ENCODE measurements at places on chromosomes 12 and 14.

DNA sequence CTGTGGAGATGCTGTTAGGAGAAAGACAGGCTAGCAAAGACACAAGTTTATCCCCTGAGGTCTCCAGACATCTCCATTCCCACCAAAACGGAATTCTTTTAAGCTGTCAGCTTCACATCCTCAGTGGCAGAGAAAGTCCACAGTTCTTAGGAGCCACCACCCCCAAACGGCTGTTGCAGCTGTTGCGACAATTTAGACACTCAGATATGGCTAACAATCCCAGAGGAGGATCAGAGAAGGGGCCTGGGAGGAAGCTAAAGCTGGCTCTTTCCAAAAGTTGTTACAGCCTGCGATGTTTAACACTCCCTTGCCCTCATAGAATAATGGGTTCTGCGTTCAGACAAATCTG, 1.9 kb upstream of the ATP5MC2 start:
- peak; percentile 75 for DNase-seq

GRCh38 chr12:109098183-109098604, 797 bp downstream of the UNG start:
- DNase-seq, result no peak

- DNase-seq, result no peak
Measured at GRCh38 chr14:68688872-68689371, 103.9 kb downstream of the ZFP36L1 start.

DNA sequence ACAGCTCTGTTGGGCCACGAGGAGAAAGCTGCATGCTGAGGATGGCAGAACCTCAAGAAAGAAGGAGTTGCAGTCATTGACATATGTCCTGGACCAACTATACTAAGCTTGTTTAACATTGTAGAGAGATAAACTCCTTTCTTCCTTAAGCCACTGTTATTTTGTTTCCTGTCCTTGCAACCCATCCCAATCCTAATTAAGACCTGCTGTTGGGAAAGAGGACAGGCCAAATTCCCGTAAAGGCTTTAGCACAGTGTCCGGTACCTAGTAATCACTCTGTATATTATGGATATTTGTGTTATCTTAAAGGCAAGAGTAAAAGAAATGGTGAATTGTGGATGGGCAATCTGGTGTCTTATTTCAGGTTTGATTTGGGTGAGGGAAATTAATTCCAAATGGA, 53.5 kb upstream of the WSCD2 start:
- DNase-seq, result no peak

DNA sequence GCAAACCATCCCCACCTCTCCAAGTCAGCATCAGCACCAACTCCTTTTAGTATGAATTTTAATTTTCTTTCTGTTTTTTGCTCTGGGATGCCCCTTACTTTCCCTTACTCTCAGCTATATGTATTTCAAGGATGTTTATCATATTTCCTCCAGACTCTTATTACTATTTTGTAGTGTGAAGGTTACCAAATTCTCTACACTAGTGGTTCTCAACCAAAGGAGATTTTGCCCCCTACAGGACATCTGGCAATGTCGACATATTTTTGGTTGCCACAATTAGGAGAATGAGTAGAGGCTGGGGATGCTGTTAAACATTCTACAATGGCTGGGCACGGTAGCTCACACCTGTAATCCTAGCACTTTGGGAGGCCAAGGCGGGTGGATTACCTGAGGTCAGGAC, 29.1 kb upstream of the SOS2 start:
- DNase-seq, result peak; percentile 17

DNA sequence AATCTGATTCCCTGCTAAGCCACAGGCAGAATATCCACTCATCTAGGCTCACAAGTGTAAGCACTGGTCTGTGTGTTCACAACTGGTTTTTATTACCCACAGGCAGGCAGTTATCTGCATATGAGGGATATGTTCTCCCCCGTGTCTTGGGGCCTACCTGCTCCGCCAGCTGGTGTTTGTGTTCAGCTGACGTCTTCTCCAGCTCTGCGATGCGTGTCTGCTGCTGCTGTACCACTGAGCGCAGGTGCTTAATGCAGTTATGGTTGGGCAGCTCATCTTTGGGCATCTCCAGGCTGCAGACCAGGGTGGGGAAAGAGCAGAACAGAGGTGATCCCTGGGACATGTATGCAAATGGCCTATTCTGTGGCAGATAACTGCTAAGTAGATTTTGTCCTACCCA, 13.7 kb downstream of the RNF41 start:
- no peak for DNase-seq

DNA sequence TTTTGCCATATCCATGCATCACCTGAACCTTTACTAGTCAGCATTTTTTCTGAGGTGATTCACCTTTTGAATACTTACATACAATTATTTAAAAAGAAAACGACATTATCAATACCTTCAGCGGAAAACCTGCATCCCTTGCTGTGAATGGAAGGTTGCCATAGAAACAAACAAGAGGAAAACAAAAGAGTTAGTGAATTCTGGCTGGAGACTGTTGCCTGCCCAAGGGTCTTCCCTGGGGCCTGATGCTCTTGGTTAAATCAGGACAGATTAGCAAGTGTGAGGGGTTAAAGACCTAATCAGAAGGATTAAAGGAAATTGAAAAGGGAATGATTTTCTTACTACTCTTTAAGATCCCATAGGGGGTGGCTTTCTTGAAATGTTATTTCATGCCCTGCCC, 96.0 kb upstream of the WSCD2 start:
- no peak for DNase-seq

- no peak for DNase-seq
Measured at GRCh38 chr14:104195878-104196277, 57.5 kb downstream of the KIF26A start.

DNA sequence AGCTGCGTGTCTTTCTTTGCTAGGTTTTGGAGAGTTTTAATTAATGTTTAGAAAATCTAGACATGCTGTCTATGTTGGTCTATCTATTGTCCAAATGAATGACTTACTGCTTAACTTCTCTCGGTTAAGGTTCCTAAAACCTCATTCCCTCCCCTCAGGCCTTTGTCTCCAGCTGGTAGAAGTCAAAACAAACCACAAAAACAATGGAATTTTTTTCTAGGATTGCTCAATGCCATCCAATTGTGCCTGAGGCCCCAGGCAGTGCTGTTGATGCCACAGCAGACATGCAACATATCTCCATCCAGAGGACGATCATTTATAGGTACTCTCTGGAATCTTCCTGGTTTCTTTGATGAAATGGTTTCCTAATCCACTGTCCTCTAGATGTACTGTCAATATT, 448.2 kb upstream of the TBX3 start:
- no peak for DNase-seq

- DNase-seq, result no peak
Measured at GRCh38 chr12:15701206-15701605, 88.0 kb downstream of the EPS8 start.

- DNase-seq, result no peak
Measured at GRCh38 chr12:132427999-132428935, 61.7 kb upstream of the FBRSL1 start.

GRCh38 chr14:57820581-57820980, 45.3 kb downstream of the SLC35F4 start:
- DNase-seq, result no peak

DNA sequence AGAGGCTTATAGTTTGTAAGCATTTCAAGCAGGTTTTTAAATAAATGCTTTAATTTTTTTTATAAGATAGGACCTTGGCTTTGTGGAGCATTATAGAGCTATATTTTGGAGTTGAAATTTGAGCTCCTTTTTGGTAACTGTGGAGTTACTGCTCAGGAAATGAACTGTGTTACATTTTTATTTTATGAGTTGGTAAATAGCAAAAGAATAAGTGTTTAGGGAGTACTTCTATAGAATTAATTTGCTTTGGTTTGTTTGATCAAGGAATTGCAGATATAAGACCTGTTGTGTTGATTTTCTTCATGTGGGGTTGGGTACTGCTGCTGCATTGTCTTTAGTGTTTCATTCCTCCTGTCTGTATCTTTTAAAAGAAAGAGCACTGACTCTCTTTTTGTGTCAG, 3.5 kb downstream of the ATP2A2 start:
- no peak for DNase-seq

GRCh38 chr12:114588061-114588460, 95.9 kb downstream of the TBX3 start:
- no peak for DNase-seq

DNA sequence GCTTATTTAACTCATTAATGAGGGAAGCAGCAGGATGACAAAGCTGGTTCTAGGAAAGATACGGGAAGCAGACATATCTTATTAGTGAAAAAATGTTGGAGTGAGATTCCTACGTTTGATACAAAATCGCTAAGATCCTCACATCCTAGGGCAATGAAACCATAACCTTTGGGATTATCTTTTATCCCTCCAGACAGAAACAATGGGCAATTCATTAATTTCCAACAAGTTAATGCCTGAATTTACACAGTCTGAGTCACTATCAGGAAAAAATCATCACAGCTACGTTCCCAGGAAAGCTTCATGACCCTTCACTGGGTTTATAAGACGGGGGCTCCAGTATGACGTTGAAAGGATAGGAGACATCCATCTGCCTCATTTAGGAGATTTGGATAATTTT, 45.0 kb downstream of the SLC24A4 start:
- no peak for DNase-seq

DNA sequence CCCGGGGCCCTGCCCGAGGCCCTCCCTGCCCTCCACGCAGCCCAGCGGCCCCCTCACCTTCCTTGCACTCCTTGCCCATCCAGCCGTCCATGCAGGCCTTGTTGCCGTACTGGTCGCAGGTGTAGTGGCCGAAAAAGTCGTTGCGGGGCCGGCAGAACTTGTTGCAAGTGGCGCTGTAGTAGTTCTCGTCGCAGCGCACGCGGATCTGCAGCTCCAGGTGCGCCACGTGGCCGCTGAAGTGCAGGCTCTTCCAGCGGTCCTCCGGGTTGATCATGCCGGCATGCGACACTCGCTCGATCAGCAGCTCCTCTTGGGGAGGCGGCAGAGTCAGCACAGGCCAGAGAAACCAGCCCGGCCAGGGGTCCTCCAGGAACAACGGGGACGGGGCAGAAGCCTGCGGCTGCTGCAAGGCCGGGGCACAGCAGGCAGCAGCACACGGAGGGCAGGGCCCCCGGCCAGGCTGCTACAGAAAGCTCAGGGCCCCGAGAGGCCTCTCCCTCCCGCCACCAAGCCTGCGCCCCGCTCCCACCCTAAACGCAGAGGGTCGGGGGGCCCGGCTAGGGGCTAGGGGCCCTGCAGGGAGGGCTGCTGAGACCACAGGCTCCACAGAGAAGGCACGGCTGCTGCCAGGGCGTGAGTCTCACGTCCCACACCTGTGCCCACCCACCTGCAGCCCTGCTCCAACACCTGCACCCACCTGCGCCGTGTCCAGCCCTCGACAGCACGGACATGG, 12.7 kb downstream of the JAG2 start:
- DNase-seq, result no peak

- DNase-seq, result no peak
Measured at GRCh38 chr12:388541-389141, 479 bp downstream of the KDM5A start.

GRCh38 chr14:105249182-105250007, 1.1 kb downstream of the BTBD6 start:
- DNase-seq, result no peak

GRCh38 chr12:148676-149416, 65.1 kb downstream of the SLC6A12 start:
- no peak for DNase-seq

- DNase-seq, result peak; percentile 71
Measured at GRCh38 chr12:53251477-53252348, 16.4 kb upstream of the ESPL1 start.

DNA sequence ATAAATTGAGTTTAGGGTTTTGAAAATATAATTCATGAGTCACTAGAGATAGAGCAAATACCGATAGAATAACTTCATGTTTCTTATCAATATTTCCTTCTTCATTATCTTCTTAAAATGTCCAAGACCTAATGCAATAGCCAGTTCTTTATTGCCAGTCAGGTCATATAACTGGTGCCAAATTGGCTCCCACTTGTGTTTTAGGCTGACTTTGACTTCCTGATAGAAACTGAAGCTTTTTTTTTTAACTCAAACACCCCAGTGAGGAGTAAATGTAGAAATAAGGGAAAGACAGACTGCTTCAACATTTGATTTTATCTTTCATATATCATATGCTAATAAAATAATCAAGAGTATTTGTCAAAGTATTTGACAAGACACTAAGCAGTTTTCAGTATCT, 80.7 kb downstream of the ARMH4 start:
- DNase-seq, result no peak

DNA sequence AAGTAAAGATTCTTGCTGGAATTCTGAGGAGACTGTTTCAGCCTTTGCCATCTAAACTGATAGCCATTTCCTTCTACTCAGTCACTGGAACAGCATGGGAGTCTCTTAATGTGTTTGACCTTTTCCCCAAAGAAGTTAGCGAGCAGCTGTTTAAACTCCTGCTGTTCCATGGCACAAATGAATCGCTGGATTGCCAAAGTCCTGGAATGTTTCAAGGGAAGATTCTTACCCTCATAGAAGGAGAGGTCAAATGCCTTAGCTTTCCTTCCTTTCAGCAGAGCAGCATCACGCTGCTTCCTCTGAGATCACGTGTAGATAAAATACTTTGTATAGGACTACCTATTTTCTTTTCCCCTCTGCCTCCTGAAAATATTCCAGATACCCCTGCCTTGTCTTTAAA, 10.5 kb upstream of the NR2C1 start:
- peak; percentile 5 for DNase-seq

GRCh38 chr12:66087365-66087943, 43.1 kb downstream of the LLPH start:
- DNase-seq, result peak; percentile 49

- no peak for DNase-seq
Measured at GRCh38 chr12:104510873-104511440, 54.2 kb downstream of the CHST11 start.

DNA sequence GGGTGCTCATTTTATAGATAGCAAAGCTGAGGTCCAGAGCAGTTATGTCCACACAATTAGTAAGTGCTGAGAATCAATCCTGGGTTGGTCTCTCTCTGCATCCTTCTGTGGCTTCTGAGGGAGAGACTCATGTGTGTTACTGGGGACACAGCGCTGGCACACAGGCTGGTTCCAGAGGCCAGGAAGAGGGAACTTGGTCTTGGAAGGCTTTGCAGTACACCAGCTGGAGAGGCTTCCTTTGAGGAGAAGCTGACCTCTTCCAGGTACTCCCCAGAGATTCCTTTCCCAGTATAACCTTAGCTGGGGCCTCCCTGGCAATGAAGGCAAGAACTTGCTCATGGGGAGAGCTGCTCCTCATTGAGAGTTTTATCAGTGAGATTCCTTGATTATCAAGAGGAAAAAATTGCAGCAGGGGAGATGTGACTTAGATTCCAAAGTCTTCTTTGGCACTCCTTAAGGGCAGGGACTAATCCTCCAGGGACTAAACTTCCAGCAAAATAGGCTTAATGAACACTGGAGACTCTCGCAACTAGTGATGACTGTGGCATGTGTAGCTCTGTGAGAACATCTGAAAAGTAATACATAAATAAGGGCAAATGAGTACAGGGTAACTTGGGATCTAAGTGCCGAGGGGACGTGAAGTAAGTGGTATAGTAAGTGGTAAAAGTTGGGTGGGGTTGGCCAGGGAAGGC, 13.9 kb upstream of the KRT80 start:
- DNase-seq, result no peak

DNA sequence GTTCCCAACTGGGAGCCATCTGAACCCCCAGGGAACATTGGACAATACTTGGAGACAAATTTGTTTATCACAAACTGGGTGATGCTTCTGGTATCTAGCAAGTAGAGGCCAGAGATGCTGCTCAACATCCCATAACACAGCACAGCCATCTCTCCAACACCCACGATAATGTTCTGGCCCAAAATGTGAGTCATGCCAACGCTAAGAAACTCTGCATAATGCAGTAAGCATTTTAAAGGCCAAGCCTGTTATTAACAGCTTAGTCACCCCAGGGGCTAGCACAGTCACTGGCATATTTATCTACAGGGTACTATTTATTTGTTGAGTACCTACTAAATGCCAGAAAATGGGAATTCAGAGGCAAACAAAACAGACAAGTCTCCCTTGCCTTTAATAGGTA, 873.1 kb upstream of the TMEM132C start:
- DNase-seq, result no peak

- peak; percentile 40 for DNase-seq
Measured at GRCh38 chr14:71103662-71104484, 196.6 kb downstream of the PCNX1 start.

Data from globus pallidus (tissue), 1 donor.